Fibroblast of skin of left quadriceps (primary cell): ENCODE measurements at places on chromosomes 12 and 14.

DNA sequence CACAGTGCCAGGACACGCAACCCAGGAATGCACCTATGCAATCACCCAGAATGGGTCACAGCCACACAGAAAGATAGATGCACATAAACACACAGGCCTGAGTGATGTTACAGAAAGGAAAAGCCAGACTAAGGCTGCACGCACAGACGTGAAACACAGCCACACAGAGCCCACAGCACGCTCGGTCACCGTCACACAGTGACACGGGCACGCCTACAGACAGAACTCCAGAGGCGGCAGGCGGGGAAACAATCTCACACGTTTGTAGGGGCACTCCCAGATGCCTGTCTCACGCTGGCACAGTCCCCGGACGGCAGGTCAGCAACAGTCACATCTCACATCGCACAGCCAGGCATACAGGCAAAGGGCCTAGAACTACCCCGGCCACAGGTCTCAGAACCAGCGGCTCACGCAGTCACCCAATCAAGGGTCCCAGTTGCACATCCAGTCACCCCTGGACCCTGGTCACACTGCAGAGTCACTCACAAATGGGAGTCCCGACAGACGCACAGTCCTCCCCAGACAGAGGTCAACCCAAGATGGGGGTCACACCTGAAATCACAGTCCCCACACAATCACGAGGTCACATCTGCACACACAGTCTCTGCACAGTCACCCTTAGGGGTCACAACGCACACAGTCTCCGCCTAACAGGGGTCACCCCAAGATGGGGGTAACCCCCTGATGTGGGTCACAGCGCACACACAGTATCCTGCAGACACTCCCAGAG is 790 bp downstream of the SSH1 start:
- DNase-seq = no peak

- peak; percentile 51 for DNase-seq
Observed at GRCh38 chr14:87002776-87003175, 990.2 kb downstream of the GALC start.

DNA sequence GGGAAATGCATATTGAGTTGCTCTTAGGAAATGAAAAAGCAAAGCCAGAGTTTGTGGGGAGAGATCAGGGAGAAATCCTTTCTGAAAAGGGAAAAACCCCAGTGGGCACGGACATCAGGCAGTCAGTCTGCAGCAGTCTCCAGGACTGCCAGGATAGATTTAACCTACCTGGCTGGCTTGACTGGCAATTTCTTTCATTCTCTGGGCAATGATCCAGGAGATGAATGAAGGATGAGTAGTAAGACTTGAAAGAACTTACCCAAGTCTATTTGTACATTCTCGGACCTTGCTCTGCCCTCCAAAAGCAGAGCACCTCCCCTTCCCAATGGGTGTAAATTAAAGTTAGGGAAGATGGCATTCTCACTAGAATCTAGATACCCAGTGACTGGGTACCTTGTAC is 42.9 kb downstream of the CMAS start:
- DNase-seq = no peak

DNA sequence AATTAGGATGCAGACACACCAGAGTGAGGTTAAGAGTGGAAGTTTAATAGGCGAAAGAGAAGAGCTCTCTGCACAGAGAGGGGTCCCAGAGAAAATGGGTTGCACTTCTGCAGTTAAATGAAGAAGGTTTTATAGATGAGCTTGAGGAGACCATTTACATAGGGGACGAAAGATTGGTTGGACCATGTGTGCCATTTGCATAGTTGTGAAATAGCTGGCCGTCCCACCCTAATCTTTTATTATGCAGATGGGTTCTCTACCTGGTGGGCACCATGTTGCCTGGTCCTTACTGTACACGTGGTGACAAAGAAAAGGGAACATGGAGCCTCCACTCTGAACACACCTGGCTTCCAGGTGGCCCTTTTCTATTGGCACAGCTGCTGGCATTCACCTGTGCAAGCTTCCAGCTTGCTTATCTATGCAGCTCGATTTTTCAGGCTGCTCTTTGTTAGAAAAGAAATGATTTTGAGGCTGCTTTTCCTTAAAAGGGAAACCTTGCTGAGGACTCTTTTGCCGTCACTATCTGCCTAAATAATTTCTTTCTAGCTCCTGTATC is 67.1 kb upstream of the SRSF5 start:
- DNase-seq = no peak

DNA sequence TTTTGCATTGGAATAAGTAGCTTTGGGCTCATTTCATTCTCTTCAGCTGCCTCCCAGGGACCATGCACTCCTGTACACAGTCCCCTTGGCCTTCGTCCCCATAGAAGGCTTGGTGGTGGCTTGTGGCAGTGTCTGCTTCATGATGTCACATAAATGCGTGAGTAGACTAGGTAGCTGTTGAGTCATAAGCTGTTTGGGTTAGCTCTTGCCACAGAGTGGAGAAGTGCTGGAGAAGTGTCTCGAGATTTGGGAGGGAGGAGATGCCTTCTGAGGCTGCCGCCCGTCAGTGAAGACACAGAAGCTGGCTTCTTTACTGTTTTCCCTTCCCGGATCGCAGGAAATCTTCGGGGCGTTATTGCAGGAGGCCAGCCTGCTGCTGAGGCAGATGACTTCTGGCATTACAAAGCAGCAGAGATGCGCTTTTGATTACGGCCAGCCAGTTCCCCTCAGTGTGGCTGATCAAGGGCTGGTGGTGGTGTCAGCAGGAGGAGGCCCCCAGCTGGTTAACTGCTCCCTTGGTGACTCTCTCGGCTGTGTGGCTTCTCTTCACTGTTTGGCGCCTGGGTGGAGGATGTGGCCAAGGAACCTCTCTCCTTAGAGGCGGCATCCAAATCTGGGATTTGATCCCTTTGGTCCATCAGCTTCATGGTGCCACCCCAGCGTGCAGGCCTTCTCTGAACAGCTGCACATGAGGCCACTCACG is 67.6 kb downstream of the AACS start:
- no peak for DNase-seq

GRCh38 chr12:104273503-104273902 is 30.0 kb upstream of the EID3 start:
- DNase-seq = no peak

DNA sequence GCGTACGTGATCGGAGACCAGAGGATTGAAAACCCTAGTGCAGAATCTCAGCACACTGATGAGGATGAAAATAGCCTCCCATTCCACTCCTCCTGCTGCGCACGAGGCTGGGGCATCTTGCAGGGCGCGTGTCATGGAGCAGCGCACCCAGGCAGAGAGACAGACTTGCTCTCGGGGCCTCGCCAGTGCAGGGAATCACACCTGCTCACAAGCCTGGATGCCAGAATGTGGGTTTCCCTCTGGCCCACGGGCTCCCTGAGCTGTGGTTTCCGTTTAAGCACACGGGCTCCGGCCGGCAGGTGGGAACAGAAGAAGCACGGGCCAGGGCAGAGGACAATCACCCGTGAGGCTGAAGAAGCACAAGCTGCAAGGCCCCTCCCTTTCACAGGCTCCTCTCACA is 2.0 kb downstream of the FGF6 start:
- DNase-seq = no peak

DNA sequence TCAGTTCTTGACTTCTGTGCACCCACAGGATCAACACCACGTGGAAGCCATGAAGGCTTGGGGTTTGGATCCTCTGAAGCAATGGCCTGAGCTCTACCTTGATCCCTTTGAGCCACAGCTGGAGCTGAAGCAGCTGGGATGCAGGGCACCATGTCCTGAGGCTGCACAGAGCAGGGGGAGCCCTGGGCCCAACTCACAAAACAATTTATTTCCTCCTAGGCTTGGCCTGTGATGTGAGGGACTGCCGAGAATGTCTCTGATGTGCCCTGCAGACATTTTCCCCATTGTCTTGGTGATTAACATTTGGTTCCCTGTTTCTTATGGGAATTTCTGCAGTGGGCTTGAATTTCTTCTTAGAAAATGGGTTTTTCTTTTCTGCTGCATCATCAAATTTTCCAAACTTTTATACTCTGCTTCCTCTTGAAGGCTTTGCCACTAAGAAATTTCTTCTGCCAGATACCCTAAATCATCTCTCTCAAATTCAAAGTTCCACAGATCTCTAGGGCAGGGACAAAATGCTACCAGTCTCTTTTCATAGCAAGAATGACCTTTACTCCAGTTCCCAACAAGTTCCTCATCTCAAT is 288.2 kb downstream of the CCDC59 start:
- no peak for DNase-seq

DNA sequence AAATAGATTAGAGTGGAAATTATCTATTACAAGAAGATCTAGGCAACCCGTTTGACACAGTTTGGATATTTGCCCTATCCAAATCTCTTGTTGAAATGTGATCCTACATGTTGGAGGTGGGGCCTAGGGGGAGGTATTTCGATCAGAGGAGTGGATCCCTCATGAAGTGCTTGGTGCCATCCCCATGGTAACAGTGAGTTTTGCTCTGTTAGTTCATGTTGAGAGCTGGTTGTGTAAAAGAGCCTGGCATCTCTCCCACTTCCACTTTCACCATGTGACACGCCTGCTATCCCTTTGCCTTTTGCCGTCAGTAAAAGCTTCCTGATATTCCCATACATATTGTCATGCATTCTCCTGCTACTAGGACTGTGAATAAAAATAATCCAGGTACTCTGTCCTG is 66.4 kb upstream of the FLRT2 start:
- DNase-seq = no peak

GRCh38 chr12:82326905-82327503 is 31.2 kb downstream of the CCDC59 start:
- DNase-seq = peak; percentile 2

DNA sequence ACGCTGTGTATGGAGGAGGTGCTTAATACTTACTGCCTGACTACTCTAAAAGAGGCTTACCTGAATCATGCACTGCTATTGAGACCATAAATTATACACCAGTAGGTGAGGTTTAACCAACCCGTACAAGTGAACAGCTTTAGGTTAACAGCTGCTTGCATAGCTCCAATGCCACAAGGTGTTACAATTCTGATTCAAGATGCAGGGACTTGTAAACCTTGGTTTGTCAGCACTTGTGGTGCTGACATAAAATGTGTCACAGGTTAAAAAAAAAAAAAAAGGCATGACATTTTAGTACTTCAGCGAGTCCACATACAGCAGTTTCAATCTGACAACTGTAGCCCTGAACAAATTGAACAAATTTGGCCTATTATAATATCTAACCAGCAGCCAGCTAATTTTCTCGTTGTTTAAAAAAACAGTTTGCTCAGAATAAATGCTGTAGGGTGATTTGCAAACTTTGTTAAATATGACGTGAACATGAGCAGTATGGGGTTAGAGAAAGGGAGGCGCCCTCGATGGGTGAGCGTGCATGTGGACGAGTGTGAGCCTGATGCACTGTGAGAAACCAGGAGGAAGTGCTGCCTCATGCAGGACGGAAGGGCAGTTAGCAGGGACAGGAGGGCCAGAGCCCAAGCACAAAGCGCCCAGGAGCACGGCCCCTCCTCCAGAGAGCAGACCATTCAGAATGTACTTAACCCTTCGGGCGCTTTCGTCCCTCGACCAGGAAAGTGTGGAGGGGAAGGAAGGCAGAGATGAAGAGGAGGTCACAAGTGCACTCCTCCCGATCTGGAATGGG is 44.7 kb downstream of the TCHP start:
- no peak for DNase-seq

- DNase-seq = no peak
Observed at GRCh38 chr14:64614805-64615391, 65.1 kb downstream of the PPP1R36 start.

DNA sequence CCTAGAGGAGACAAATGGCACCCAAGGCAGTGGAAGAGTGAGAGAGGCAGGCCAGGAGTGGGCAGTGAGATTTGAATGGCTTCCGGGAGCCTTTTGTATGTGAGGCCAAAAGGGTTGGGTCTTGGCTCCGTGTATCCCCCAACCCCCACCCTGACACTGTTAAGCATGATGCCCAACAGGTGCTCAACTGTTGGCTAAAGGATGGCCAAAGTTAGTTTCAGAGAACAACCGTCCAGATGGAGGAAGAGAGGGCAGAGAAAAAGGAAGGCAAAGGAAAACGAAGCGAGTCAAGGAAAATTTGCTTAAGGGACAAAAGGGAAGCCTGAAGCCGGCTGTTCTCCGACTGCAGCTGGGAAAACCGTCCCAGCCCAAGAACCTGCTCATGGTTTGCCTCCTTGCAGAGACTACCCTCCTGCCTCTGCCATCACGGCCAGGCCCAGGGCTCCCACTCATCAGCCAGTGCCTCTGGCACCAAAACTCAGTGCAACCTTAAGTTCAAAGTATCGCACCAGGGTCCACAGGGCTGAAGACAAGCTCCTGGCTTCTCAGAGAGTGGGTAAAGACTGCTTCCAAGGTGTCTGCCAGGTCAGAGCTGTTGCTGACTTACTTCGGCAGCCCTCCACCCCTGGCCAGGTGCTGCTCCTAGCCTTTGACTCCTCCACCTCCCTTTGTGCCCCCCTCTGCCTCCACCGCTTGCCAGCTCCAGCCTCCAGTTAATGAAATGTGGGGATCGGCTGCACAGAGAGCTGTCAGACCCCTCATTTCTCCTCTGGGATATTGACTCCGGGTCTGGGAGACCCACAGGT is 4.2 kb upstream of the C1QL4 start:
- no peak for DNase-seq

DNA sequence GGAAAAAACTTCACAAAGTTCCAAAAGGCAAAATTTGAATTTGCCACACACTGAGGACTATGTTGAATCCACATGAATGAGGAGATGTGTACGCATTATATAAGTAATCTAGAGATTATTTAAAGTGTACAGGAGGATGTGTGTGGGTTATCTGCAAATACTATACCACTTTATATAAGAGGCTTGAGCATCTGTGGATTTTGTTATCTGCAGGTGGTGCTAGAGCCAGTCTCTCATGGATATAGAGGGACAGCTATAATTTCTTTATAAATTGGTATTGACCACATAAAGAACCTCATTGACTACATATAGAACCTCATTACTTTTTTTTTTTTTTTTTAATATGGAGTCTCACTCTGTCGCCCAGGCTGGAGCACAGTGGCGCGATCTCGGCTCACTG is 32.2 kb upstream of the RXYLT1 start:
- no peak for DNase-seq
